ENCODE measurements at places on chromosomes 2 and 18. TPM values are rescaled to one million over a fixed set of nuclear protein-coding genes. Genes with fewer than 3 reads are reported as not detected.

- DNase-seq: peak; percentile 56
These were observed 1.9 kb downstream of the PSMA8 start for GRCh38 chr18:26135548-26135947.

- DNase-seq: no peak
These were observed 1200.4 kb upstream of the CDH2 start for GRCh38 chr18:29377346-29377745.

GRCh38 chr18:58947136-58947732, 82.6 kb downstream of the ZNF532 start:
- DNase-seq: no peak

GRCh38 chr2:37059841-37060240, 24.3 kb downstream of the HEATR5B start:
- DNase-seq: no peak

- no peak for DNase-seq
These were observed 147.1 kb downstream of the GALNT1 start for GRCh38 chr18:35728676-35729075.

- DNase-seq: no peak
These were observed 28.9 kb upstream of the ACTR2 start for GRCh38 chr2:65198737-65199136.

DSG1 gene
- 0.05 TPM for polyA plus RNA-seq

ERMN gene
- 0.93 TPM for polyA plus RNA-seq

CHAC2 gene
- 4.9 TPM for polyA plus RNA-seq

SIX2 gene
- polyA plus RNA-seq: 22.6 TPM

SERPINB12 gene
- polyA plus RNA-seq: not detected

Data from left kidney (tissue), 8 donors.